Activated T-cell treated with anti-CD3 and anti-CD28 coated beads for 48 hours (primary cell): ENCODE measurements at places on chromosomes 5 and 9.

DNA sequence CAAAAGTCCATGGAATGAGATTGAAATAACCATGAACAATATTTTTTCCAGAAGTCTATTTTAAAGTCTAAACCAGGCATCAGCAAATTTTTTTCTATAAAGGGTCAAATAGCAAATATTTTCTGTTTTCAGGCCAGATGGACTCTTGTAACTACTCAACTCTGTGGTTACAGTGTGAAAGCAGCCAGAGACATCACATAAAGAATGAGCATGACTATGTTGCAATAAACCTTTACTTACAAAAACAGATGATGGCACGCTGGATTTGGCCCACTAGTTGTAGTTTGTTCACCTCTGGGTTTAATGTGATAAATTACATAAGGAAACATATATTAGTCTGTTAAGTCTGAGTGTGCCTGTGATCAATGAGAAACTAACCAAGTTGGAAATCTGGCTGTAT lies 319.2 kb downstream of the TRPM3 start:
- DNase-seq, result no peak

DNA sequence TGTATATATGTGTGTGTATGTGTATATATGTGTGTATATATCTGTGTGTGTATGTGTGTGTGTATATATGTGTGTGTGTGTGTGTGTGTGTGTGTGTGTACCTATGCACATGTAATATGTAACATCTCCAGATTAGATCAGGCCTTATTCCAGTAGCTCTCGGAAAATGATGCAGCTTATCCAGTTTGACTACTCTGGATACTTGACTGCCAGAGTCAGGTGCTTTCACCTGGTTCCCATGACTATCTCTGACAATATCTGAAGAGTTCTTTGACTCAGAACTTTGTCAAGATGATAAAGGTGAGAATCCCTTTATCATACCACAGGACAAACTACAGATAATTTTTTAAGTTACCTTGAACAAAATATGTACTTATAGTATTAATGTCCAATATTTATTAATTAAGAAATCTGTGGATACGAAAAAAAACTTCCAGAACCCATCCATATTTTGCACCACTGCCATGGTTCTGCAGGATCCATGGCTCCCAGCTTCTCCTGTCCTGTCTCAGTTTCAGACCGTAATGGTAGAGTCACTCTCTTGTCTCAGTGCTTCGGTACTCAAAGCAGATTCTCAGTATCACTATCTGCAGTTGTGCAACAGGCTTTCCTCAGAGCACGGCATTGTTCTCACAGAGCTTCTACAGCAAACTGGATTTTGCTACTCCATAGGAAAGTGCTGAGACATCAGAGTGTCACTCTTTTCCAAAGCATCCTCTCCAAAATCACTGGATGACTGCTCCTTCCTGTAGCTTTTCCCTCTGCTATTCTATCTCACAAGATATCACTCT lies 164.4 kb upstream of the SLC12A2 start:
- DNase-seq, result no peak

- no peak for DNase-seq
These were observed 23.8 kb downstream of the GLRA1 start for GRCh38 chr5:151900891-151901290.

DNA sequence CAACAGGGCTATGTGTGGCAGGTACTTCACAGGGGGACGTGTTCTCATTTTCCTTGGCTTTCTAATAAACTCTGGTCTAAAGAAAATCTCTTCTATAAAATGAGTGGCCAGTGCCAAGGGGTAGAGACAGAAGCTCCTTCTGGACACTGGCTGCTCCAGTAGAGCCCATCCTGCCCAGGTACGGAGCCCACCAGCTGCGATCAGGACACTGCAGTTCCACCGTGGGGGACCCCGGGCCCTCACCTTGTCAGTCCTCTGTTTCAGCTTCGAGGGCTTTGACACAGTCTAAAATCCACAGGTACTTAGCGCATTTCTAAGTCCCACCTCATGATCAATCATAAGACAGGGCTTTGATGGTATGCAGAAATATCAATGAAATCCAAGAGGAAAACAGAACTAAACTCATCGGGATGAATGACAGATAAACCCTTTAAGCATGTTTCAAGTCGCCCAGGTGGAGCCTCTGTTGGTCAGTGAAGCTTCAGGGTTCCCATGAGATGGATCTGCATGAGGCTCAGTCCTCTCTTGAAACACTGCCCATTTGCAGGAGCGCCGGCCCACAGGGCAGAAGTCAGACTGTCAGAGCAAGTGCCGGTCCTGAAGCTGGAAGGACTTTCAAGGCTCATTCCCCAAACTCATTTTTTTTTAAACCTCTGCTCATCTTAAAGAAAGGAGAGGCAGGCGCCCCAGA lies 20.3 kb upstream of the TERT start:
- DNase-seq, result no peak

DNA sequence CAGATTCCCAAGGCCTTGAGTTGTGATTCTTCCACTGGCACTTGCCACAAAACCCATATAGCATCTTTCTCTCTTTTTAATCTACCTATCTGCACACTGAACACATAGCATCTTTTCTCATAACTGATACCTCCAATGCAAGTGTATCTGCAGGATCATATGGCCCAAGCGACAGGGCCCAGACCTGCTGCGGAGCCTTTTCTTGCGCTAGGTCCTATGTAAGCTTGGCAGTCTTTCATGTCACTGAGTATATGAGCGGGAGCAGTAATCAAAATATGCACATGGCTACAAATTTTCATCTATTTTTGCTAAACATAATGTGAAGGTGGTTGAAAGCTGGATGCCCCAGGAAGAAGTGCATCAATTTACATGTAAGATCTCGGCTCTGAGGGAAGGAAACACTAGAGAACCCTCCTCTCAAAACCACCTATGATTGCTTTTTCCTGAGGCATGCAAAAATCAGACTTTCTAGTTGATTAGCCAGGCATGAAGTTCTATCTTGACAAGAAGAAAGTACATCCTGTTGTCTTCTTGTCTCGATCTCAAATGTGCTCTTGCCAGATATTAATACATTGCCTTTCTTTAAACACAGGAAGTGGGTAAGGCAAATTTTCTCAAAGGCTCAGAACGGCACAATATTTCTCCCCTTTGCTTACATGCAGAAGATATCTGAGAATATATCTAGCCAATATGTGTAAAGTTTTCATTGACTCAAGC lies 26.9 kb upstream of the CEMIP2 start:
- no peak for DNase-seq
